ENCODE measurements at places on chromosomes 2 and 18.

DNA sequence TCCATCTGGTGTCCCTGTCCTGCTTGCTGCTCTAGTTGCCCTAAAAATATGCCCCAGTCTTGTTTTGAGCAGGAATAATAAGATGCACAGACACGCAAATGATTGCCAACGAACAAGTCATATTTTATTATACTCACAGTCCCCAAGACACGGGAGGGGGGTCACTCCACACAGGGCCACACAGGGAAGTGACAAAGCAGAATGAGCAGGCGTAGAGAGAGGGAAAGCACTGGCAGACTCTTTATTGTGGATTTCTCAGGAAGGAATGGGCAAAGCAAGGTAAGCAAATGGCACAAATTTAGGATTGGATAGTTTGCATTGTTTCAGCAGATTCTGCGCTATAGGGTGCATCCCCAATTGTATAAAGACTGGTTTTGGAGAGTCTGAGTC, 20.7 kb upstream of the ZDBF2 start:
- DNase-seq, result no peak

GRCh38 chr2:61439241-61440002, 31.5 kb downstream of the USP34 start:
- DNase-seq, result no peak

DNA sequence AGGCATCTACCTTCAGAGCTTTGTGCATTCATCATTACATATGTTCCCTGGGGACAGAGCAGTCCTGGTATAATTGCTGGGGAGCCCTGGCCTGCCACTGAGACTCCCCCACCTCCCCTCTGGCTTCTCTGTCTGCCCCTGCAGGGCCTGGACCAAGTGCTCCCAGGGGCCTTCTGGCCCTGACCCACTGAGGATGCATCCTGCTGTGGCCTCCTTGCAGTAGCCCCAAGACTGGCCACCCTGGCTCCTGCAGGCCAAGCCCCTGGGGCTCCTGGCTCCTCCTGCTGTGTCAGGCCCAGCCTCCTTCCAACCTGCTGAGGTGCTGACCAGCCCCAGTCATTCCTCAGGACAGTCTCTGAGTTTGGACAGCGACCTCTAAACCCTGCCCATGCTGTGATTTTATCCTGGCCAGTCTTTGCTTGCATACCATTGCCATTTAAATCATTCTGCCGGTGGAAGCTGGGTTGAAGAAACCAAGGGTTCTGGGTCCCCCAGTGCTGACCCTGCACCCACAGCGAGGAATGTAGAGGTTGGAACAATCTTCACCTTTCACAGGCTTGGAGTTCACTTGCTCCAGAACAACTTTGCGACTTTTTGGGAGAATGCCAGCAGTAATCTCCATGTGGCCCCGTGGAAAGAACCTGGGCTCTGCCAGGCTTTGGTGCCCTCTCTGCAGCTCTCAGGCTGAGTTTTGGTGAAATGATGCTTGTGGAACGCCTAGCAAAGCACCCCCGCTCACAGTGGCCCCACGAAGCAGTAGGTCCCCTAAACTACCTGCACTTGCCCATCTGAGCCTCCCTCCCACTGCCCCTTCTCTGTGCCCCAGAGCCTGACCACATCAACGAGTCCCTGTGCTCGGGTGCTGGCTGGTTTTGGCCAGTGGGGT, 167.3 kb upstream of the GLI2 start:
- no peak for DNase-seq

GRCh38 chr2:121279476-121280220, 5.4 kb downstream of the TFCP2L1 start:
- DNase-seq, result no peak

DNA sequence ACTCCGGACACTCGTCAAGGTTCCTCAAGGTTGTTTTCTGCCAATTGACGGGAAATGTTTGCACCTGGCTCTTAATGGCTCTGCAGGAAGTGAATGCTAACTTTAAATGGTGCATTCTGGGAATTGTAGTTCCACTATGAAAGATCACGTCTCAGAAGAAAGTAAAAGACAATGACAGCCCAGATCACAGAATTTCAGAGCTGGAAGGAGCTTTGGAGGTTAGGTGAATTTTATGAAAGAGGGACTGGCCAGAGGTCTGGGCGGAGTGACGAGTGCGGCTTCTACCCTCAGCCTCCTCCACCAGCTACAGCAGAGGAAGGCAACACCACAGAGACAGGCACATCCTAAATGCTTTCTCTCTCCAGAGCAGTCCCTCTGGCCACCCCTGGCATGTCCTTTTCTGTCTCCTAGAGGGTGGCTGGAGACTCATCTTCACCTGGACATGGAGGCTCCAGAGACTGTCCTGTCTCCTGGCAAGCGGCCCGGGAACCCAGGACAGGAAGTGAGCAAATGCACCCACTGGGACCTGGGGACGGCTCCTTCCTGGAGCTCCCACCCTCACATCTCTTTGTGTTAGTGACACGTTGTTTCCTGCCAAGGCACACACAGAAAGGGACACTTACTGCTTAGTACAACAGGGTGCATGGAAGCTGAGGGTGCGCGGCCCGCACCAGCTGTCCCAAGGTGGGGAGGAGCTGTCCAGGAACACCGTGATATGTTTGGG, 19.4 kb downstream of the THAP4 start:
- no peak for DNase-seq

DNA sequence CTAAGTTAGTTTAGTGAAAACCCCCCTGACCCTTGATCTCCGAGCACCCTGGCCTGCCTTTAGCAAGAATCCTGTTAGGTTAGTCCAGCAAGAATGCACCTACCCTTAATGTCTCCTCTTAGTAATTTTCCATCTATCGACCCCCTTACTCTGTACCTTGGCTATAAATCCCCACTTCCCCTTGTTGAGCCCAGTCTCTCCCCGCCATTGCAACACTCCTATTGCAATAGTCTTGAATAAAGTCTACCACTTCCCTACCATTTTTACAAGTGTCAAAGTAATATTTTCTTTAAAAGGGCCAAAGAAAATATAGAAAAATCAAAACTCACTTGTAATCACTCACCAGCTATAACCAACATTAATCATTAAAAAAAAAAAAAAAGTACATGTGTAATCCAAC, 4.2 kb upstream of the ZBTB7C start:
- DNase-seq, result no peak

DNA sequence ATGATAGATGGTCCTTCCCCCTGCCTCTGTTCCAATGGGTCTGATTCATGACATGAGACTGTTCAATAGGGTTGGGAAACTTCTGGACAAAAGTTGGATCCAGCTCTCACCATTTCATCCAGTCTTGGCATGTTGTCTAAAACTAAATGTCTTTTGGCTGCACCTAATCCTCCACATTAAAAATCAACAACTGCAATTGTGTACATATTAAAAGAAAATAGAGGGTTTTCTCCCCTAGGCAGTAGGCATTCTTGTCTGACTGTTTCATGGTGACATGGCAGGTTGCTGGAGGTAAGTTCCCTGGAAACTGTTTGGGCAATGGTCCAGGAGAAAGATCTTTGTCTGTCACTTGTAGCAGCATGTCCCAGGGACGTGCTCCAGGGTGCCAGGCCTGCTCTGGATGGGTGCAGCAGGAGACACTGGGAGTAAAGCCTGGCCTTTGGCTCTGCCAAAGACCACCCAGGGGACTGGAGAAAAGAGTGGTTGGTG, 135.8 kb downstream of the TCF4 start:
- DNase-seq, result no peak

DNA sequence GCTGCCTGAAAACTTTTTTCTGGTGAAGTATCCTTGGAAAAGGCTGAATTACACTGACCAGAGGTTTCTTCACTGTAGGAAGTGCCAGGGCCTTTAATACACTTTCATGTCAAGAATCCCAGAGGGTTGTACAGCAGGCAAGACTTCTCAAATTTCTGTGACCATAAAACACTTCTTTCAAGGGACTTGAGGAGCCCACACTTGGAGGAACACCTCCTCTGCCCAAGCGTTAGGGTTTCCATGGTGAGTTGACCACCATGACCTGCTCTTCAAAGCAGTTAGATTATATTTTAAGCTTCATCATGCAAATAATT, 12.9 kb upstream of the SALL3 start:
- DNase-seq, result no peak

DNA sequence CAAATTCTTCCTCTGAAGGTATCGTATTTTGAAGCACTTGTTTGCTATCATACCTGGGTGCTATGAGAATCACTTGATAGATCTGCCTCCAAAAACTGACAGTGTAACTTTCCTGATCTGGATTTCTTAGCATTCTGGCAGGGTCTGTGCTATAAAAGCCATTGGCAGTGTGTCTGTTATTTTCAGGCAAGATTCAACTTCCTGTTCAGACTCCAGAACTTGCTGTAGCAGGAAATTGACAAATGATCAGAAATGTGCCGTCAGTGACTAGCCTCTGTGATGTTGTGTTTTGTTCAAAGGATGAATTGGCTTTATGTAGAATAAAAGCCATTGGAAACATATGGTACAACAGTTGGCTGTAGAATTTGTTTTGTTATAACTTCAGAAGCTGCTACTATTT, 273.3 kb downstream of the PTPRM start:
- no peak for DNase-seq

DNA sequence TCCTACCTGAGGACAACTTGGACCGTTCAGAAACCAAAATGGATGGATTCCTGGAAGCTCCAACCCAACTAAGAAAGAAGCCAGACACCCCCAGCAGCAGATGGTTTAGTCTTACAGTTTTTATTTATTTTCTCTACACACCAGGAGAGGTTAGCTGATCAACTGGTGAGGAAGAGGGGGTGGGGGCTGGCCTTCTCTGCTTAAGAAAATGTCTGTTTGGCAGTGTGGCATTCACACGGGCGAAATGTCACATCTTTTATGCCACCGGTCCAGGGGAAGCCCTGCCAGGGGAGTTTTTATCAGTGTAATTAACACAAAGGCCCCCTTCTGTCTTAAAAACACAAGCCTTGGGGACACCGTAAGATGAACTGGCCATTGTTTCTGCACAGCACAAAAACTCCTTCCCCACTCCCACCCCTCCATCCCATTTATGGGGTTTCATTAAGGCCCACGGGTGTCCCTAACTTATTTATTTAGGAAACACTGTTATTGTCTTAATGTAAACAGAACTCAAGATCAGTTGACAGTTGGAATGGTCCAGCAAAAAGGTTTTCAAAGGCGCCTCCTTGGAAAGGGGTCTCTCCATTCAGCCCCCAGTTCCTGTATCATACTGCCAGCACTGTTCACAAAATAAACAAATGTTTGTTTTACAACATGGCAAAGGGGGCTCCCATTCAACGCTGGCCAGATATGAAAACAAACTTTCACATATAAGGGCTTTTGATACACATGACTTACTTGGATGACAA, 217.0 kb downstream of the C1D start:
- DNase-seq, result no peak

DNA sequence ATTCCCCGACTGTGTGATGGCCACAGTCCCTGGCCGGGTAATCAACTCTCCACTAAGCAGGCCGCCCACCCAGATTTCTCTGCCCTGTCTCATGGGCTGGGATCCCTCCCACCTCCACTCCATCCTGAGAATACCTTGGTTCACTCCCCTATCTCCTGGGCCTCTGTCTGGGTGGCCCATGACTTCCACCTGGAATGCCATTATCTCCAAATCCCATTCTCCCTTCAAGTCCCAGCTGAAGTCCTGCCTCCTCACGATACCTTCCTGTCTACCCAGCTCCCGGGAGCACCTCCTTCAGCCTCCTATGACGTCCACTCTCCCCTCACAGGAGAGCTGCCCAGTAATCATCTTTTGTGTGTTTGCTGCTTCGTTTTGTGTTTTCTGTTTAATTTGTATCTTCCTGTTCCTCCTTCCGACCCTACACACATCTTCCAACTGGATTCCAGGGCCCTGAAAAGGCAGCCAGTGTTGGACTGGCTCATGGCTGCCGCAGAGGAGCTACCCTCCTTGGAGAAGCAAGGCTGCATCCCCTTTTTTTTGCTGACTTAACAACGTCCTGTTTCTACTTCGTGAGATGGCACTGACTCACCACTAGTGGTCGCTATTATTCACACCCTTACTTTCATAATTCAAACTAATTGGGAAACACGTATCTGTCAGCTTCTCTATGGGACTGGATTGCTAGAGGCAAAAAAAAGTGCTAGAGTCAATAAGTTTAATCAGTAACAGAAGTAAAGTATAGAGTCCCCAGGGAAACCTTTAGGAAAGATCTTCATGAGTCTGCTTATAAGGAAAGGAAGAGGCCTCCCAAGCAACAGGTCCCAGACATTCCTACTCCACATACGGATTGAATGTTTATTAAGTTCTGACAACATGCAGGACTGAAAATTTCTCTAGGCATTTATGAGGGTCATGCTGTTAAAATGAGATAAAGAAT, 171.9 kb upstream of the GATA6 start:
- DNase-seq, result no peak

GRCh38 chr2:164671664-164672396, 50.5 kb upstream of the GRB14 start:
- no peak for DNase-seq

DNA sequence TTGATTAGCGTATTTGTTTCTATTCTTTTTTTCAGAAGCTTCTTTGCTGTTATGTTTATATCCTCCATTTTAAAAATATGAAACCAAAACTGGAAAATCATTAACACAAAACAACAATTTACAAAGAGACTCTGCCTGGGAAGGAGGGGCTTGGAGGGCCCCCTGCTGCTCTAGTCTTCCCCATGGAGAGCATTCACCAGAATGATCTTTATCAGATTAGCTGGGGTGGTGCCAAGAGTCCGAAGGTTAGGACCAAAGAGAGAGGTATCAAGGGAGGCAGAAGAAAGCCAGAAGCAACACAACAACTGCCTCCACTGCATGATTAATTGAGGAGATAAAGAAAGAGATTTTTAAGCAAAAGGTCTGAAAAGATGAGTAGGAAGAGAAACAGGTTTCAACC, 218.6 kb downstream of the IRS1 start:
- no peak for DNase-seq

DNA sequence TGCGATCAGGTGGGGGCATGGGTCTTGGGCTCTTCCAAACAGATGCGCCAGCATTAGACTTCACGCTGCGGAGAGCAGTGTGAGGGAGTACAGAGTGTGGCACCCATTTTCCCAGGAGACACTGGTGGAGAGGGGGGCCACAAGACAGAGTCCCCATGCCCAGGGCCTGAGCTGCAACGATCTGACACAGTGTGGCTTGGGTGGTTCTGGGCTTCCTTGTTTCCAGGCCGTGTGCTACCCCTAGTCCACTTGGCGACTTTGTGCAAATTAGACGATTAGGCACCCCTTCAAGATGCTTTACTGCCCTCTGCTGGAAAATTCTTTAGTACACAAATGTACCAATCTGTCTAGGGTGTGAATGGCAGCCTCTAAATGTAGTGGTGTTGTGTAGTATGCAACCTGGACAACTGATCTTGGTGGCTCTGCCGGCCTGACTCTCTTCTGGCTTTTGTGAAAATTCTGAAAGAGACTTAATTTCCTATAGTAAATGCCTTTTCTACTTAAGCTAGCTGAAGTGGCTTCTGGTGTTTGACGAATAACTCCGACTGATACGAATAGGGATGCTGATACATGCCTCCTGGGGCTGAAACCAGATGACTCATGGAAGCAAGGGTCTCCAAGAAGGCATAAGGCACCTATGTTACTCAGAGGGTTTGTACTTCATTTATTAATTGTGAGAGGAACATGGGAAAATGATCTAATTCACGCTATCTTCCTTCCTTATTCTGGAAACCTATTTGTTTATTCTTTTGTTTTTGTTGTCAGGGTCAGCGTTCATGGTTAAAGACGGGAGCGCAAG, 92.3 kb upstream of the SMAD2 start:
- DNase-seq, result no peak

GRCh38 chr18:36752929-36753865, 75.6 kb downstream of the TPGS2 start:
- DNase-seq, result no peak
